HS-5 (cell line): ENCODE measurements at places on chromosomes 3 and 15.

DNA sequence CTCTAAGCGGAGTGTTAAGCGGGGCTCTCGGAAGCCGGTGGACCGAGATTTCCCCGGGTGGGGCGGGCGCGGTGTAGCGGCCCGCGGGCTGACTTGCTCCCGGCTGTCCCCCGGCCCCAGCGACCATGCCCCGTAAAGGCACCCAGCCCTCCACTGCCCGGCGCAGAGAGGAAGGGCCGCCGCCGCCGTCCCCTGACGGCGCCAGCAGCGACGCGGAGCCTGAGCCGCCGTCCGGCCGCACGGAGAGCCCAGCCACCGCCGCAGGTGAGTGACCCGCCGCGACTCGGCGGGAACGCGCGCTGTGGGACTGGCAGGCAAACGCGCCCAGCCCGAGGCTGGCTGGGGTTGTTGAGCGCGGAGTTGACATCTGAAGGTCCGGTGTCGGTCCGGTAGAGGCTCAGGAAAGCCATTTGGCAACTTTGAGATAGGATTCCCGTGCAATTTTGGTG lies 1.3 kb downstream of the SMC4 start:
- DNase-seq = no peak

DNA sequence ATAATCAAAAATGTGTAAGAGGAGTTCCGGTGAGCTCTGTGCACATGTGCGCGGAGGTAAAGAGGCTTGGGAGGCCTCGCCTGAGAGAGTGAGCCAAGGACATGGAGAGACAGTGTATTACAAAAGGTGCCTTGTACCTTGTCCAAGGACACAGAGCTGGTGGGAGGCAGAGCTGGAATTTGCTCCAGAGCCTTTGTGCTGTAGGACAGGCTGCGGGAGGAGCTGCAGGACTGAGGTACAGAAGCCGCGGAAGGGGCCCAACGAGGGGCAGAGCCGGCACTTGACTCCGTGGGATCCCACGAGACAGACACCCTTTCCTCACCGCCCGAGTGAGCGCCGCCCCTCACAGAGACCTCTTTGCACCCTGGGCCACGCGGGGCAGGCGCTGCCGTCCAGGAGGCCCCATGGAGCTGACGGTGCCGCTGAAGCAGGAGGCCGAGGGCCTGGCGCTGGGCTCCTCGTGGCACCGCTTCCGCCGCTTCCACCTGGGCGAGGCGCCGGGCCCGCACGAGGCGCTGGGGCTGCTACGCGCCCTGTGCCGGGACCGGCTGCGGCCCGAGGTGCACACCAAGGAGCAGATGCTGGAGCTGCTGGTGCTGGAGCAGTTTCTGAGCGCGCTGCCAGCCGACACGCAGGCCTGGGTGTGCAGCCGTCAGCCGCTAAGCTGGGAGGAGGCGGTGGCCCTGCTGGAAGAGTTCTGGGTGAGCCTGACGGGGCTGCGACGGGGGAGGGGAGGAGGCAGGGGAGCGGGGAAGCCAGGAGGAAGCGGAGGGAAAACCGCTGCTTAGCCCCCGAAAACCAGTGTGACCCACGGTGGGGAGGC lies 68.7 kb downstream of the SLTM start:
- DNase-seq = no peak

- DNase-seq = no peak
Measured at GRCh38 chr15:65344214-65344913, 33.4 kb downstream of the IGDCC3 start.

DNA sequence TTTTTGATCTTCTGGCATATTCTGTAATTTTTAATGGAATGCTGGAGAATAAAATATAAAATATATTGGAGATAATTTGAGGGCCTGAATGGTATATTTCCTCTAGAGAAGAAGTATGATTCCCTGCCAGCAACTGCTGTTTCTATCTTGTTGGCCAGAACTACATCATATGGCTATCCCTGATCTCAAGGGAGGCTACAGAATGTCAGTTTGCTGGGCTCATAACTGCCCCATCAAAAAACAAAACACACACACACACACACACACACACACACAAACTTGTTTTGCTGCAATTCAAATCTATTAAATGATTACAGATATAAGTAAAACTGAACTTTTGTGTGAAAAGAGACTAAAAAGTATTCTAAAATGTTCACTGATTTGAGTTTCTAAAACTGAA lies 51.0 kb downstream of the RASA2 start:
- DNase-seq = no peak

- no peak for DNase-seq
Measured at GRCh38 chr15:101013769-101014675, 94.9 kb downstream of the LRRK1 start.

GRCh38 chr3:17014709-17015108 lies 130.0 kb downstream of the PLCL2 start:
- no peak for DNase-seq

DNA sequence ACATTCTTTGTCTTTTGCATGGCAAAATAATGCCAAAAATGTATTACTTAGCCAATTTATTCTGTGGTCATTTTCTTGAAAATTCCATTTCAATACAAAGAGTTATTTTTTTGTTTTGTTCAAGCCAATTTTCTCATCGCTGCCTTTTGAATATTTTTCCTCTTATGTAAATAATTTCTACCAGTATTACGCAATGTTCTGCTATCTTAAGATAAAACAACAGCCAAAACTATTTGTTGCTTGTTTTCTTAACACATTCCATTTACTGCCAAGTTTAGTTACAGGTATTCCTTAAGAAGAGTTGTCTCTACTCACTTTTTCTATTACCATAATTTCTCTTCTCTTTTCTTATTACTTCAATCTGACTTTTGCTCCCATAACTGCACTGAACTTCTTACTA lies 163.1 kb downstream of the ROBO1 start:
- DNase-seq = no peak

DNA sequence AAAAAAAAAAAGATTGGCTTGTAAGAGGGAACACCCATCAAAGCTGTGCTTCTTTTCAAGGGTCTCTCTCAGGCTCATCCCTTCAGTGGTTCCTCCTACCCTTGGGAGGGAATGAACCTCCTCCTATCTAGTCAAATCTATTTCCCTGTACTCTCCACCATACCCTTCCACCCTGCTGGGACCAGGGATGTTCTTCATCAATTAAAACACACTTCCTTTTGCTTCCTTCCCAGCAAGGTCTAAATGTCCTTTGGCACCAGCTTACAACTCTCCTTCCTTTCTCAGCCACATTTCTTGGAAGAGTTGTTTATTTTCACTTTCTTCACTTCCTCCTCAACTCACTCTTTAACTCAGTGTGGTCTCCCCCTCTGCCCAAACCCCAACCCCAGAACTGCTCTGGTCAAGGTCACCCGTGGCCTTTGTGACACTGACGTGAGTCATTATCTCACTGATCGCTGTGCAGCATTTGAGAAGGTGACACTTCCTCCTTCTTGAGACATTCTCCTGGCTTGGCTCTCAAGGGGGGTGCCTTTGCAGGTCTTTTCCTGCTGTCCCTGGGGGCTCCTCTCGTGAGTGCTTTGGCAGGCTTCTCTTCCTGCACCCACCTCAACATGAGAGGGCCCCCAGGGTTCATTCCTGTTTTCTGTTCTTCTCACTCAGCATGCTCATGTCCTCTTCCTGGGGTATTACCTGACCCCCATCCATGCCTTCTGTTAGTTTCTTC lies 210.5 kb upstream of the TLE3 start:
- DNase-seq = no peak

DNA sequence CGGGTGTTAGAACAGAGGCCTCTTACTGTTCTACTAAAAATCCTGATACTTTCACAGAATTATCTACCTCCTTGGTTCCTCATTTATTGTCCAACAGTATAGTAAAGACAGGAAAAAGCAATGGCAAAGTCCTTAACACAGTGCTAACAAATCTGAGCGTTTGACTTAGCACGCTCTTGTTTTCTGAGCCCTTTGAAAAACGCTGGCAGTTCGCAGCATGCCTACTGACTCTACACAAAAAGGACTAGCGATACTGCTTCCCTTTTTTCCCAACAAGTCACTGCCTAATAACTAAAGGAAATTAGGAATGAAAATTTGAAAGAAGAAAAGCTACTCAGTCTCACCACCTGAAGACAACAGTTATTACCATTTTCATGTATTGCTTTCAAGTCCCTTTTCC lies 34.8 kb upstream of the CEMIP start:
- no peak for DNase-seq
